Mesothelial cell of epicardium (in vitro differentiated cells): ENCODE measurements at places on chromosomes 4 and X. TPM values are rescaled to one million over a fixed set of nuclear protein-coding genes. Genes with fewer than 3 reads are reported as not detected.

The ZXDB gene
- 9.0 to 9.7 TPM (median 9.4 TPM) in 3 replicates for total RNA-seq

The REELD1 gene
- total RNA-seq, result 0.13 to 0.45 TPM (median 0.16 TPM) in 3 replicates

The GRIA3 gene
- 1.9 to 2.8 TPM (median 2.3 TPM) in 3 replicates for total RNA-seq

The CT47B1 gene
- not detected in 3 replicates for total RNA-seq

The TMEM154 gene
- 0.75 to 1.2 TPM (median 0.98 TPM) in 3 replicates for total RNA-seq

The STK32B gene
- 0.69 to 0.96 TPM (median 0.81 TPM) in 3 replicates for total RNA-seq

- no peak overlapping the region for H3K27ac ChIP-seq
- H3K36me3 ChIP-seq, result no peaks in the 10 kb centered on the region
- no peaks in the 10 kb centered on the region for H3K4me1 ChIP-seq
- DNase-seq, result no peak
- no peak overlapping the region for H3K4me3 ChIP-seq
- no peaks in the 10 kb centered on the region for H3K27me3 ChIP-seq
Measured at GRCh38 chr4:97910005-97910404, 233.3 kb downstream of the STPG2 start.

DNA sequence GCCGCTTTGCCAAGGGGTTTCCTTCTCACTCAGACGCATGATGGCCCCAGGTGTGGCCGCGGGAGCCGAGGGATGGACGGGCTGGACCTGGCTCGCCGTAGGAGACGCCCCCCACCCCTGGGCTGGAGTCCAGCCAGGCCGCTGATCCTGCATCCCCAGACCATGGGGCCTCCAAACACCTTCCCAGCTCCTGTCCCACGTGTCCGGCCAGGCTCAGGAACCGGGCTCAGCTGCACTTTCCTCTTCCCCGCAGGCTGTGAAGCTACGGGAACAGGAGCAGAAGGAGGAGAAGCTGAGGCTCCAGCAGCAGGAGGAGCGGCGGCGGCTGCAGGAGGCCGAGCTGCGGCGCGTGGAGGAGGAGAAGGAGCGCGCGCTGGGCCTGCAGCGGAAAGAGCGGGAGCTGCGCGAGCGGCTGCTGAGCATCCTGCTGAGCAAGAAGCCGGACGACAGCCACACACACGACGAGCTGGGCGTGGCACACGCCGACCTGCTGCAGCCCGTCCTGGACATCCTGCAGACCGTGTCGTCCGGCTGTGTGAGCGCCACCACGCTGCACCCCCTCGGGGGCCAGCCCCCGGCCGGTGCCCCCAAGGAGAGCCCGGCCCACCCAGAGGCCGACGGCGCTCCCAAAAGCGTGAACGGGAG is 9.1 kb downstream of the AKAP17A start:
- H3K4me1 ChIP-seq, result no peaks in the 10 kb centered on the region
- DNase-seq, result no peak
- no peak overlapping the region for H3K4me3 ChIP-seq
- peaks cover 60% of the 10 kb centered on the region for H3K36me3 ChIP-seq

GRCh38 chrX:56233682-56234081 is 1.5 kb downstream of the KLF8 start:
- no peak for DNase-seq
- no peaks in the 10 kb centered on the region for H3K36me3 ChIP-seq
- no peak overlapping the region for H3K27ac ChIP-seq
- peaks cover 19% of the 10 kb centered on the region for H3K4me1 ChIP-seq
- H3K4me3 ChIP-seq, result peak overlapping the region; percentile 74
- H3K27me3 ChIP-seq, result peaks cover 32% of the 10 kb centered on the region

DNA sequence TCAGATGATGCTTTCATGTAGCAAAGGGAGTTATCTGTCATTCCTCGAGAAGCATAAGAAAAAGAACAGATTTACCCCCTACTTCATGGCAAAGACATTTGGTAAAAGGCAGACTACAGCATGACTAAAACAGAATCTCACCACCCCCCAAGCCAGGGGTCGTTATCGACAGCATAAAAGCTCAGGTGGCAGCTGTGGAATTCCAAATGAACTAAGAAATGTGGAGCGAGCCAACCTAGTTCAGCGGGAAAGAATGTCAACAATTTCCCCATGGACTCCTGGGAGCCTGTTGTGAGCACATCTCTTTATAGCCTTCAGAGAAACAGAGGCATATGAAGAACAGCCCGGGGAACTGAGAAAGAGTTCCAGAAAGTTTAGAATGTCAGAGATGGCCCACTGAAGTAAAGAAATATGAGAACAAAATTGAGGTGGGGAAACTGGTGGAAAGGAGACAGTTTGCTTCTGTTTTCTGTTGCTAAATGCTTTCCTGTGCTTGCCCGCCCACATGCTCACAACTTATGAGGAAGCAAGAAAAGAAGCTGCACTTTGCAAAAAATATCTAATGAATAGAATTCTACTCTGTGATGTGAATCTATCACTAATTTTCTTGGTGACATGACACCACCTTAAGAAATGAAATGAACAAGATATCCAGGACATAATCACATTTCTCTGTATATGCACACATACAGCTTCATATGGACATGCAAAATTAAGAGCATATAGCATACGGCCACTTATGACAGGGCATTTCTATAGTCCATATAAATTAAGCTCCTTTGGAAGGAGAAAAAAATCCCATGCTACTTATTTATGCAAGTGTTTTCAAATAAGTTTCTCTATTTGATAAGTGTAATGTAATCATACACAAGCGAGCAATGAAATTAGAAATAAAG is 135.3 kb upstream of the MID1 start:
- no peaks in the 10 kb centered on the region for H3K27me3 ChIP-seq
- no peak overlapping the region for H3K4me3 ChIP-seq
- peaks cover 57% of the 10 kb centered on the region for H3K4me1 ChIP-seq
- DNase-seq, result no peak
- H3K27ac ChIP-seq, result peak overlapping the region; percentile 97
- H3K36me3 ChIP-seq, result peaks cover 3% of the 10 kb centered on the region

DNA sequence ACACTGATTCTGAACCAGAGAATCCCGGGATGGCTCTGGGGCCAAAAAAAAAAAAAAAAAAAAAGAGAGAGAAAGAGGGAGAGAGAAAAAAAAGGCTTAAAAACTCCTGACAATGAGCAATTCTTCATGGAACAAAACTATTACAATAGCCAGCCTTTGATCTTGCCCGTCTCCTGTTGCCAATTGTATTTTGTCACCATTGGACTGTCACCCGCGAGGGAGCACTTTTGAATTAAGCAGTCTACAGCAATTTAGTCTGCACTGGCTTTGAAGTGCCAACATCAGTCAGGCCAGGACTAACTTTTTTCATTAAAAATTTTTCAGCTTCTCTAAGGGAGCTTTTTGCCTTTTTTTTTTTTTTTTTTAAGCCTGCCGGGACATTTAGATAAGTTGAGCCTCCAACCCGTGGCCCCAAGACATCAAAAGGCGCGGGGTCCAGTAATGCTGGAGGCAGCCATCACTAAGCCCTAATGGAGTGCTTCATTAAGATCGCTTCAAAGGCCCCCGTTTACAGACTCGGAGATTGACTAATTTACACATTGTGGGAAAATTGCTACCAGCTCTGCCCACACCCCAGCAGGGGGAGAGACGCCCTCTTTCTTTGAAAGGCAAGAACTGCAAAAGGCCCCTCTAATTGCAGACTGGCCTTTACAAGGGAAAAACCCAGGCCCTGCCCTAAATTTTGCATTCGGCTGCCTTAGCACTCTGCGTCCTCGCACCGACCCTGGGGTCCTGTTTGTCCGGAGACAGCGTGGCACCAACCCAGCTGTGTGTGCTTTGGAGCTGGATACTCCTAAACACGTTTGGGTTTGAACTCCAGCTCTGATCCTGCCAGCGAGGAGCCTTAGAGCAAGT is 98.1 kb upstream of the MSX1 start:
- no peak overlapping the region for H3K4me3 ChIP-seq
- DNase-seq, result no peak
- H3K27ac ChIP-seq, result peak overlapping the region; percentile 30
- H3K36me3 ChIP-seq, result no peaks in the 10 kb centered on the region
- H3K27me3 ChIP-seq, result peaks cover 2% of the 10 kb centered on the region

GRCh38 chr4:29295280-29295679 is 1424.9 kb upstream of the PCDH7 start:
- H3K4me1 ChIP-seq, result no peaks in the 10 kb centered on the region
- DNase-seq, result no peak
- H3K4me3 ChIP-seq, result no peak overlapping the region
- H3K27me3 ChIP-seq, result no peaks in the 10 kb centered on the region
- no peaks in the 10 kb centered on the region for H3K36me3 ChIP-seq
- no peak overlapping the region for H3K27ac ChIP-seq

- peaks cover 5% of the 10 kb centered on the region for H3K36me3 ChIP-seq
- H3K4me1 ChIP-seq, result peaks cover 10% of the 10 kb centered on the region
- no peaks in the 10 kb centered on the region for H3K27me3 ChIP-seq
- DNase-seq, result no peak
Measured at GRCh38 chr4:169398316-169398715, 127.6 kb upstream of the SH3RF1 start.

- no peaks in the 10 kb centered on the region for H3K27me3 ChIP-seq
- DNase-seq, result no peak
- no peak overlapping the region for H3K4me3 ChIP-seq
- H3K4me1 ChIP-seq, result peaks cover 33% of the 10 kb centered on the region
- peak overlapping the region; percentile 5 for H3K27ac ChIP-seq
- H3K36me3 ChIP-seq, result peaks cover 4% of the 10 kb centered on the region
Measured at GRCh38 chr4:8355306-8355705, 85.2 kb downstream of the ACOX3 start.

DNA sequence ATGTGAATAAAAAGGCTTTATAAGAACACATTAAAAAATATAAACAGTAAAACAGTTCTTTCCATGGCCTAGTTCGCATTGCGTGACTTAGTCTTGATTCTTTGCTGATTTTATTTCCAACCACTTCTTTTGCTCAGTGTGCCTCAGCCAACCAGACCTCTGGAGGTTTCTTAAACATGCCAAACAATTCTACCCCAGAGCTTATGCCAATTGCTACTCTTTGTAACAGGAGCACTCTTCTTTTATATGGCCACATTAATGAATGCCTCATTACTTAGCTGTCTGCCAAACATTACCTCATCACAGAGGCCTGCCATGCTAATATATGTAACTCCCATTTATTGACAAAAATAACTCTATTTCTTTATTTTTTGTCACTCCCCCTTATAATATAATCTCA is 202.3 kb downstream of the NDST4 start:
- H3K4me1 ChIP-seq, result peaks cover 15% of the 10 kb centered on the region
- DNase-seq, result no peak
- H3K4me3 ChIP-seq, result no peak overlapping the region
- no peaks in the 10 kb centered on the region for H3K27me3 ChIP-seq

GRCh38 chrX:17635231-17635630 is 102.1 kb upstream of the SCML1 start:
- peaks cover 44% of the 10 kb centered on the region for H3K4me1 ChIP-seq
- no peaks in the 10 kb centered on the region for H3K36me3 ChIP-seq
- H3K27ac ChIP-seq, result peak overlapping the region; percentile 14
- no peak for DNase-seq
- H3K27me3 ChIP-seq, result no peaks in the 10 kb centered on the region

DNA sequence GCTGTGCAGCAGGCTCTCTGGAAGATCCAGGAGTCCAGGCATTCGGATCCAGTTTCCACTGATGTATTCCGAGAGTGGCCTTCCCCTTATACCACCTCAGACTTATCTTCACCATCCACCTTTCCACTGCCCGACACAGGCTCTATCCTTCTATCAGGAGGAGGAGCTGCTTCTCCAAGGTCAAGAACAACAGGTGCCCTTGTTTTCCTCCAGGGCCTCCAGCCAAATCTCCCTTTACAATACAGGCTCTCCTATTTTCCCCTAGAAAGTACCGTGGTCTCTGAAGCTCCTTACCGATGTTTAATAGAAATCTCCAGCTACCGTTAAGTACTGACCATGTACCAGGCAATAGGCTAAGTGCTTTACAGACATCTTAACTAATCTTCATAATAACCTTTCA is 61.3 kb downstream of the AFAP1 start:
- H3K27me3 ChIP-seq, result no peaks in the 10 kb centered on the region
- H3K4me3 ChIP-seq, result no peak overlapping the region
- no peak for DNase-seq
- H3K27ac ChIP-seq, result peak overlapping the region; percentile 95

DNA sequence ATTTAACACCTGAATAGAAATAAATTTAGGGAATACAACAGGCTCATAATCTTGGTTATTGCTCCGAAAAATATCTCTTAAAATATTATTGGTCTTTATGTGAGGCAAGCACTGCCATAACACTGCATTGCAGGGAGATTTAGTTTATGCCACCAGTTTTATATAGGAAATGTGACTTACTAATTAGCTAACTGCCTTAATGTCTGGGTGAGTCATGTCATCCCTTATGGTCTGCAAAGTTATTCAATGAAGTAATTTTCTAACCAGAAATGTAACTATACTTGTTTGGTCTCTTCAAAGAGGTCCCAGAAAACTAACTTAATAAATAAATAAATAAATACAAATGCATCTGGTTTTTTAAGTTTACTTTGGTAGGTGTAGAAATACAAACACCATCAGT is 597.2 kb downstream of the GALNTL6 start:
- no peak overlapping the region for H3K27ac ChIP-seq
- no peak overlapping the region for H3K4me3 ChIP-seq
- H3K36me3 ChIP-seq, result no peaks in the 10 kb centered on the region

- no peaks in the 10 kb centered on the region for H3K27me3 ChIP-seq
- H3K36me3 ChIP-seq, result peaks cover 26% of the 10 kb centered on the region
- DNase-seq, result no peak
- peaks cover 24% of the 10 kb centered on the region for H3K4me1 ChIP-seq
Measured at GRCh38 chr4:88802138-88802537, 104.5 kb upstream of the NAP1L5 start.

DNA sequence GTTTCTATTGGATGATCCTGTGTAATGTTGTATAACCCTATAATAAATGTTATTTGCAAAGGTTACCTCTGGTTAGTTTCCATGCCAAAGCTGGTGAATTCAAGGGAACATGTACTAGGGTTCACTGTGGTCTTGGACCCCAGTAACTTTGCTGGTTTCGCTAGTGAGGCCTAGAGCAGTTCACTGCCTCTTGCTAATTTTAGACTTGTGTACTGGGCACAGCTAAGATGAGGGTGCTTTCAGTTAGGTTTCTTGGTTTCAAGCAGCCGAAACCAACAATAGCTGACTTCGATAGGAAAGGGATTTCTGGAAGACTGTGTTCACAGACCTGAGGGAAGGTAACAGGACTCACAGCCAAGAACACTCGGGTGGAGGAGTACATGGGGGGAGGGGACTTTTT is 215.5 kb upstream of the BCOR start:
- no peak for DNase-seq
- no peaks in the 10 kb centered on the region for H3K27me3 ChIP-seq
- H3K36me3 ChIP-seq, result no peaks in the 10 kb centered on the region
- no peak overlapping the region for H3K4me3 ChIP-seq
- H3K27ac ChIP-seq, result no peak overlapping the region
- H3K4me1 ChIP-seq, result peaks cover 5% of the 10 kb centered on the region

GRCh38 chr4:1856943-1857699 is 1.2 kb upstream of the LETM1 start:
- peak overlapping the region; percentile 67 for H3K27ac ChIP-seq
- H3K36me3 ChIP-seq, result peaks cover 2% of the 10 kb centered on the region
- peaks cover 21% of the 10 kb centered on the region for H3K4me1 ChIP-seq
- no peak for DNase-seq
- peak overlapping the region; percentile 74 for H3K4me3 ChIP-seq
- peaks cover 2% of the 10 kb centered on the region for H3K27me3 ChIP-seq

- H3K36me3 ChIP-seq, result no peaks in the 10 kb centered on the region
- no peak for DNase-seq
- H3K4me3 ChIP-seq, result no peak overlapping the region
- peaks cover 22% of the 10 kb centered on the region for H3K4me1 ChIP-seq
Measured at GRCh38 chr4:86909546-86910295, 17.5 kb upstream of the C4orf36 start.

- H3K27ac ChIP-seq, result no peak overlapping the region
- H3K4me3 ChIP-seq, result no peak overlapping the region
- no peaks in the 10 kb centered on the region for H3K27me3 ChIP-seq
Measured at GRCh38 chr4:137432446-137433311, 99.6 kb downstream of the PCDH18 start.
